ENCODE measurements at places on chromosomes 2 and 18.

DNA sequence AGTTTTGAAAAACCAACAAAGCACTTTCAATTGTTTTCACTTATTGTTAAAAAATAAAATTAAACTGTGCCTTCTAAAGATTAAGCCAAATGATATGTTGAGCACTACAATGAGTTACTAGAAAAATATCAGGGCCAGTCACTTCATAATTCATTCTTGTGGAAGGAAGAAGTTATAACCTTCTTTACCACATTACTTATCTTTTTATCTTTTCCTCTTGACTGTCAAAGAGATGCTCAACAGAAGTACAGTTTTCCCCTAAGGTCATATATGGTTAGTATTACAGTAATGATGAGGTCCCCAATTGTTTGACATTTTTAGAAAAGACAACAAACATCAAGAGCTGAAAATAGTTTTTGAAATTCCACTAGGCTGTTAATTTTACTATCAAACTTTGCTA lies 9.4 kb downstream of the PELI1 start:
- H3K36me3 ChIP-seq = no peaks in the 10 kb centered on the region
- no peak overlapping the region for H3K4me3 ChIP-seq
- no peak for DNase-seq
- no peaks in the 10 kb centered on the region for H3K27me3 ChIP-seq
- H3K27ac ChIP-seq = no peak overlapping the region
- peaks cover 9% of the 10 kb centered on the region for H3K4me1 ChIP-seq

DNA sequence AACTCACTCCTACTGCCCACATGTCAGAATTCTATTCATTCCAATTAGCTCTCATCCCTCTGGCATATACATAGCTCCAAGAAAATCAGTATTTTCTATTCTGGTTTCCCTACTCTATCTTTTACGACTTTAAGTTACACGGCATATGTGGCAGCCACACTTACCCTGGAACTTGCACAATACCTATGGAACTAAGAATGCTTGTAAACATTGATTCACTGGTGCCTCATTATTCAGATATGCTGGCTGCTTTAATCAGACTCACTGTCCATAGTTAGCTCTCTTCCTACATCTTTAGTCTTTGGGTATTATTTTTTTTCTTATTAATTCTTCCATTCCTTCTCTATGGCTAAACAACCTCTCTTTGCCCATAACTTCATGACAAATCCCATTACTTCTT lies 1519.9 kb upstream of the ACVR2A start:
- no peak for DNase-seq
- no peak overlapping the region for H3K27ac ChIP-seq
- H3K4me3 ChIP-seq = no peak overlapping the region
- no peaks in the 10 kb centered on the region for H3K27me3 ChIP-seq
- no peaks in the 10 kb centered on the region for H3K4me1 ChIP-seq
- no peaks in the 10 kb centered on the region for H3K36me3 ChIP-seq

- DNase-seq = no peak
- no peaks in the 10 kb centered on the region for H3K4me1 ChIP-seq
- no peak overlapping the region for H3K27ac ChIP-seq
- H3K27me3 ChIP-seq = no peaks in the 10 kb centered on the region
- no peaks in the 10 kb centered on the region for H3K36me3 ChIP-seq
Measured at GRCh38 chr18:32915516-32915915, 142.7 kb upstream of the KLHL14 start.

GRCh38 chr18:23994361-23994902 lies 20.1 kb upstream of the TTC39C start:
- no peaks in the 10 kb centered on the region for H3K4me1 ChIP-seq
- no peaks in the 10 kb centered on the region for H3K27me3 ChIP-seq
- H3K36me3 ChIP-seq = no peaks in the 10 kb centered on the region
- peak; percentile 67 for DNase-seq
- H3K27ac ChIP-seq = peak overlapping the region; percentile 46

DNA sequence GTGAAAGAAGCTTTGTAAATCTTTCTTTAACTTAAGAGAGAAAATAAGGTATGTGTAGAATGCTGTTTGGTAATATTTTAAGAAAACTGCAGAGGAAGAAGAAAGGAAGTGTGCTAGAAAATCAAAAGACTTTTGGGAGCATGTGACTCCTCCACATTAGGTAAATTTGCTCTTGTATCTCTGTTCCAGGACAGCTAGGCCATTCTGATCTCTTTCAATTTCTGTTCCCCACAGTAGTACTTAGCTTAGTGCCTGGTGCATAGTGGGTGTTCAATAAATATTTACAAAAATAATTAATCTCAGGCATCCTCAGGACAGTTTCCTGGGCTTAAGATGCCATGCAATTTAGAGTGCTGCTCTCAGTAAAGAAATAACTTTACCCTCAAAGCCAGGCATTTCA lies 105.0 kb downstream of the GPD2 start:
- H3K27me3 ChIP-seq = no peaks in the 10 kb centered on the region
- no peak overlapping the region for H3K4me3 ChIP-seq
- no peaks in the 10 kb centered on the region for H3K4me1 ChIP-seq
- H3K27ac ChIP-seq = no peak overlapping the region
- no peak for DNase-seq

Data from uterus (tissue), 4 donors.